ENCODE measurements at places on chromosomes 2 and 18.

DNA sequence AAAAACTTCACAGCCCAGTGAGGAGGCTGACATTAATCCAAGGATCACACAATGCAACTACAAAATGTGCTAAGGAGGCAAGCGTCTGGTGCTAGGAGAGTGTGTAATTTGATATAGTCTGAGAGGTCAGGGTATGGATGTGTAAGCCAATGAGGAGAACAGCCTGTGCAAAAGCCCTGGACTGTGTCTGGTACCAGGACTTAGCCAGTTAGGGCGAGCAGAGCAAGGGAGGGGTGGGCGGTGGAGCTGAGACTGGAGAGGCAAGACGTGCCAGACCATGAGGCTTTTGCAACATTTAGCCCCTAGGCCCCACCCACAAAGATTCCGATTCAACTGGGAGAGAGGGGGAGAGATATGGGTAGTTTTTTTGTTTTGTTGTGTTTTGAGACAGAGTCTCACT, 33.5 kb upstream of the SPRED2 start:
- DNase-seq, result no peak

DNA sequence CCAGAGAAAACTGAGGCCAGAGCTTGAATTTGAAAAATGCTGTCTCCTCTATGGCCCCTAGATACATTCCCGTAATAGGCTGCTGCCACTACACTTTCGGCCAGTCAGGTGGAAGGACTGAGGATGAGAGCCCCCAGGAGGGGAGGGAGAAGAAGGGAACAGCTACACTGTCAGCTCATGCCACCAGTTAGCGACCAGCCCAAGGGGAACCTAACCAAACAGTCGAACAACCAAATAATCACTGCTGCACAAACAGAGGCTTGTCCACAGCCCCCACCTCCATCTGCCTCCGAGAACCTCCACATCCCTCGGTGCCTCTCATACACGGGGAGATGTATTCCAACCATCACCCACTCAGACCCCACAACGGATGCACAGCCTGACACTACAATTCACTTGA, 7.3 kb downstream of the ZNF516 start:
- DNase-seq, result no peak

DNA sequence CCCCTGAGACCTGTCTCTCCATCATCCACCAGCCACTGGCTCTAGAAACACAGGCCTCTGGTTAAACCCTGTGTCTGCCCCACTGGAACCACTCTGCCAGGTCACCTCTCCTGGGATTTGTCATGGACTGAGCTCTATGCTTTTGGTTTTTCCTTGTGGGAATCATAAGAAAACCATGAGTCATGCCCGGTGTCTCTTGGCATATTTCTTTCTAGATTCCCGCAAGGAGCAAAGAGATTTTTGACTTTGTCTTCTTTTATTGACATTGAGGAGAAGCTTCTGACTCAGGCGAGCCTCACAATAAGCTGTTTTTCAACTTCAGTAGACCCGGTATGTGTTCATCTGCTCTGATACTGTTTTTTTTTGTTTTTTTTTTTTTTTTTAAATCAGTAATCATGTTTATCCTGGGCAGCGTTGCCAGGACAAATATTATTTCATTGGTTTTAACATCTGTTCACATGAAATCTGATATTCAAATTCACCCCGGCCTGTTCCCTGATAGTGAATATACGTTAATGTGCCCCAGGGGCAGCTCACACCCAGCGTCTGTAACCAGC, 207.1 kb downstream of the ACKR3 start:
- DNase-seq, result no peak

DNA sequence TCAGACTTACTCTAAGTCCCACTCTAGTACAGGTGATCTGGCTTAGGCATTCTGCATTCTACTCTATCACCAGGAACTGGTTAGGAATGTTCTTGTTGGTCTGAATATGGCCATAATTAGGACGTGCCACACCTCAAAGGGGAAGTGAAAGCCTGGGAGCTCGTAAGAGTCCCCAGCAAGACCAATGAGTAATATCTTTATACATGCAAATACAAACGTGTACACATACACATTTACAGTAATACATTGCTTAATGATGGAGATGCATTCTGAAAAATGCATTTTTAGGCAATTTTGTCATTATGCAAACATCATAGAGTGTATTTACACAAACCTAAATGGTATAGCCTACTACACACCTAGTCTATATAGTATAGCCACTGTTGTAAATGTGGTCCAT, 19.5 kb upstream of the ERCC3 start:
- DNase-seq, result no peak
